Daoy (cell line): ENCODE measurements at places on chromosomes 2 and 18. TPM values are rescaled to one million over a fixed set of nuclear protein-coding genes. Genes with fewer than 3 reads are reported as not detected.

The TBR1 gene
- not detected in 2 replicates for total RNA-seq

The GPR45 gene
- not detected in 2 replicates for total RNA-seq

The POTEF gene
- 4.0 and 5.4 TPM in 2 replicates for total RNA-seq

The SP5 gene
- total RNA-seq, result 0.63 and 2.6 TPM in 2 replicates

DNA sequence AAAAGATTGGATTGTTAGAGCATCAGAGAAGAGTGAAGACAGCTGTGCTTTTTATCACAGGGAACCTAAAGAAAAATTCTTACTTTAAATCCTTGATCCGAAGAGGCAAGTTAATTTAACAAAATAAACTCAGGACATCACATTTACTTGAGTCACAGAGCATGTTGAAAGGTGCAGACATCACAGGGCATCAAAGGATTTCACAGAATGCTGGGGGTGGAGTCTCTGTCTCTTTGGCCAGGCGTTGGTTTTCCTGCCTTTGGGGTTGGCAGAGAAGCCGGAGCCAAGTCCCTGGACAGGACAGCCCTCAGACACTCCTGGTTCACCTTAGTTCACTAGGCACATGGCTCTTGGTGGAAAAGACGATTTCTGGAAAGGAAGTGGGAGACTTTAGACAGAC is 56.3 kb downstream of the SH3RF3 start:
- peak; percentile 53 for DNase-seq

DNA sequence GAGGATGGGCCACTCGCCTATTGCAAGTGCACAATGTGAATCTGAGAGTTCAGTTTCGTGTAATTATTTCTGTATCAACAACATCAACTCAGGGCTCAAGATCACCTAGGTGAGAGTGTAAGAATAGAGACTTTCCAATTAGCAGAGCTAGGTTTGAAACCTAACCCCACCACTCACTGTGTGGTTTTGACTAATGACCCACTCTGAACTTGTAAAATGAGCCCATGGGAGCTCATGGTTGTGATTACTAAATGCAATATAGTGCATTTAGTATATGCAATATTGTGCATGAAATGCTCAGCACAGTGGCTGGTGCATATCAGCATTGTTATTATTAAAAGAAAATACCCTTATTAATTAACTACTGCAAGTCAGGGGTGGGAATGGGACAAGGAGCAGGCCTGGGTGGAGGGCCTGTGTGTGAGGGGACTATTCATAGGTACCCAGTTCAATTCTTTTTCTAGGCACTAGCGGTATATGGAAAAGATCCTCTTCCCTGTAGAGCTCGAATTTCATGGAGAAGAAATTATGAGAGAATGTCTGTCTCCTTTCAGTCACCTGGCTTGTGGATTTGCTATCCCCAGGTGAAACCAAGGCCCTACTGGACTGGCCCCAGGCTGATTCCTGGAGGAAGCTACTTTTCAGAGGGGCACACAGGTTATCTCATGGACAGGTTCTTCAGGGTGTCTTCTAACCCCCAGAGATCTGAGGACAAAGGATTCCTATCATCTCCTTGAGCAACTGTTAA is 169.5 kb downstream of the GFPT1 start:
- DNase-seq, result no peak

- no peak for DNase-seq
These were observed 115.1 kb downstream of the CYP26B1 start for GRCh38 chr2:72032481-72033041.

DNA sequence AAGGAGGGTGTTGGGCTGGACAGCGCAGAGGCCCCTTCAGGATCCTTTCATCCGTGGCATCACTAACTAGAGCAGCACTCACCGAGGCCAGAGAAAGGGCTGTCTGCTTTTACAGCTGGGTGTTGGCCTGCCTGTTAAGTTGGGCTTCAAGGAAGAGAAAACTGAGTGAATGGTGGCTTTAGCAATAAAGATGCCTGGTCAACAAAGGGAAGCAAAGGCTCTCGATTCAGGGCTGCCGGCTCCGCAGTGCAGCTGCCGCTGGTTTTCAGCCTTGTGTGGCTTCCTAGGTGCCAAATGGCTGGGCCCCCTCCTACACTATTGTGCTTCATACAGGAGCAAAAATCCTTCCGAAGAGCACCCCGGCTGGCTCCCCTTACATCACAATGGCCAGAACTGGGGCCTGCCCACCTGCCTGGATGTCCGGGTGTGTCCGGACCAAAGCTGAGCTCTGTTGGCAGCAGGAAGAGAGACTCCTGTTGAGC is 61.0 kb upstream of the GPR45 start:
- no peak for DNase-seq

- DNase-seq, result no peak
These were observed 8.5 kb downstream of the CEP76 start for GRCh38 chr18:12694032-12694431.

- DNase-seq, result no peak
These were observed 158.2 kb downstream of the NEB start for GRCh38 chr2:151576080-151576479.

- no peak for DNase-seq
These were observed 55.5 kb downstream of the MAP4K4 start for GRCh38 chr2:101752716-101753616.

DNA sequence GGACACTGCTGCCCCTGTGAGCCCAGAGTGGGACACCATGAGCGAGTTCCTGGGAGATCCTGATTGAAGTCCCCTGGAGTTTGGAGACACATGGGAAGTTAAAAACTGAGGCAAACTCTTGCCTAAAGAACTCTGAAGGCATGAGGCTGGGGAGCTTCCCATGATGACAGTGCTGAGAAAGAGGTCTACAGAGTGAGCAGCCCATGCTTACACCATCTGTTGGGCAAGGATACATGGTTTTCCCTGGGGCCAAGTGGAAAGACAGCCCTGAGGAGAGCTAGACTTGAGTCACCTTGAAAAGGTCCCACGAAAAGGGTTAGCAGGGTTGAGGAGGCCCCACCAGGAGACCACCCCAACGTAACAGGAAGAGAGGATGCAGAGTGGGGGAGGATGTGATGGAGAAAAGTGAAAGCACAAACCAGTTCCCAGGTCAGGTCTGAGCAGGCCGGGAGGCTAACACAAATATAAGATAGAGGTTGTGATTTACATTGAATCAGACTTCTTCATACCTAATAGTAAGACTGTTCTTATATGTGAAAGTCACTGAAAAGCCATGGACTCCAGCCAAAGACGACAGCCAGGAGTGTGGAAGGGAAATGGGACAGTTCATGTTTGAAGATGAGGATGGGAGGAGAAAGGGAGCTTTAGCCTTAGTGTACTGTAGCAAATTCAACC is 13.5 kb upstream of the FEZ2 start:
- no peak for DNase-seq

DNA sequence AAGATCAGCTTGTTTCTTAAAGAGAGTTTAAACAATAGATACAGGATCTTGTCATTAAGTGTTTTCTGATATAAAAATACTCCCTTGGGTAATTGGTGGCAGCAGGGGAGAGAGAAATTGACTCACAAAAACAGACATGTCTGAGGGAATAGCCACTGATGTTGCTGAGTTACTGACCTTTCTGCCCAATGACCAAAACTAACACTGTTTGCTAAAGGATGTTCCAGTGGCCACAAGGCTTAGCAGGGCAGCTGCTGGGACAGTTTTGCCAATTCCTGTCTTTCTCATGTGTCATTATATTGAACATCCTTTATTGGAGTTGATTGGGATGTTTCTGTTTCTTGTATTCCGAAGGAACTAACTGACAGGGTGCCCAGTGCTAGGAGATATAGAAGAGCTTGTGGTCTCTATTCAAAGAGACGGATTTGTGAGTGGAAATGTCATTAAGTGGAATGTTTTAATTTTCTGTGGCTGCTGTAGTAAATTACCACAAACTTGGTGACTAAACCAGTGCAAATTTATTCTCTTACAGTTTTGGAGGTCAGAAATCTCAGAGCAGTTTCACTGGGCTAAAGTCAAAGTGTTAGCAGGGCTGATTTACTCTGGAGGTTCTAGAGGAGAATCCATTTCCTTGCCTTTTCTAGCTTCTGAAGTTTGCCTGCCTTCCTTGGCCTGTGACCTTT is 124.8 kb upstream of the RMDN2 start:
- DNase-seq, result no peak

DNA sequence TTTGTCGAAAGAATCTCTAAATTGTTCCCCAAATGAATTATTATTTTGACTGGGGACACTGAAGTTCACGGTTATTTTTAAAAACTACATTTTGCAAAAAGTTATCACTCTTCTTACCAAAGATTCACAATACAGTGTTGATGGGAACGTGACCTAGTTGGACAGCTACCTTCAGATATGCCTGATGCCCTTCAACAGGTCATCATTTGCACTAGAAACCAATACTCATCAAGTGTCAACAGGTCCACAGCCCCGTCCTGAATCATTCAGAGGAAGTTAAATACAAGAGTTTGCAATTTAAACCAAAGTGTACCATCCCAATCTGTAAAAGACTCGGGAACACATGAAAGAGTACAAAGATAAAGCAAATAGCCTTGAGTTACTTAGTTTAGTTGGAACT is 28.3 kb downstream of the BCL2 start:
- no peak for DNase-seq

DNA sequence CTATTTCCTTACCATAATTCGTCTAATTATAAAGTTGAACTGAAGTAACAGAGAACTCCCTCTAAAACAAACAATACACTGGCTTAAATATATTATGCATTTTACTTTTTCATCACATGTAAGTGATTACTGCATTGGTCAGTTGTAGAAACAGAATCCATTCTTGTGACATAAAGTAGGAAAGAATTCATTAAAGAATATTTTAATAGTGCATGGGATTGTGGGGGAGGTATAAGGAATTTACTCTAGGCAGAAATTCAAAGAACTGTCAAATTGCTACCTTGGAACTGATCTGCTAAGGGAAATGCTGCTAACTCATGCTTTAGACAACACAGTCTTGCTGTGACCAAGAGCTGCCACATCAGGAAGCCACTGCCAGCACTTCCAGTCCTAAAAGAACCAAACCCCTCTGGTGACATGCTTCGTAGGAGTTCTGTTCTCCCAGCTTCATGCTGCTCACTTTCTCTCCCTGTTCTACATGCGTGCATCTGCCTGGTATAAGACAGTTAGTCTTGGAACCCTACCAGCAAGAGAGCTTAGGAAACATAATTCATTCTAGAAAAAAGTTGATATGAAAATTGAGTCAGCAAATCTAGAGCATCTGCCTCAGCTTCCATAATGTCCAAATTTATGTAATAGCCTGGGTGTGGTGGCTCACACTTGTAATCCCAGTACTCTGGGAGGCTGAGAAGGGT is 1137.6 kb upstream of the NXPH2 start:
- DNase-seq, result no peak

- DNase-seq, result no peak
These were observed 12.7 kb upstream of the ARID5A start for GRCh38 chr2:96523659-96524481.

DNA sequence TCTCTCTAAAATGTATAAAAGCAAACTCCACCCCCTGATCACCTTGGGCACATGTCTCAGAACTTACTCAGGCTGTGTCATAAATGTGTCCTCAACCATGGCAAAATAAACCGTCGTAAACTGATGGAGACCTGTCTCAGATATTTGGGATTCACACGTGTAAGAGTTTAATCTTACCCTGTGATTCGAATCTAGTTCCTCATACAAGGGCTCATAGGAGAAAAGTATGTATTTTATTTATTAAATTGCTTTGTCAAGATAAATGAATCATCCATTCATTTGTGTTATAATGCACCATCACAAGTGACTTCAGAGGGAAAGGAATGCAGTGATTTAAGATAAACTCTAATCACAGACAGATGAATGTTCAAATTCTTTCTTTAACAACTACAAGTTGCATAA is 712.5 kb upstream of the LRATD1 start:
- no peak for DNase-seq

GRCh38 chr2:43169987-43170386 is 56.4 kb downstream of the ZFP36L2 start:
- peak; percentile 31 for DNase-seq

GRCh38 chr2:173191601-173192000 is 116.0 kb downstream of the MAP3K20 start:
- peak; percentile 46 for DNase-seq

DNA sequence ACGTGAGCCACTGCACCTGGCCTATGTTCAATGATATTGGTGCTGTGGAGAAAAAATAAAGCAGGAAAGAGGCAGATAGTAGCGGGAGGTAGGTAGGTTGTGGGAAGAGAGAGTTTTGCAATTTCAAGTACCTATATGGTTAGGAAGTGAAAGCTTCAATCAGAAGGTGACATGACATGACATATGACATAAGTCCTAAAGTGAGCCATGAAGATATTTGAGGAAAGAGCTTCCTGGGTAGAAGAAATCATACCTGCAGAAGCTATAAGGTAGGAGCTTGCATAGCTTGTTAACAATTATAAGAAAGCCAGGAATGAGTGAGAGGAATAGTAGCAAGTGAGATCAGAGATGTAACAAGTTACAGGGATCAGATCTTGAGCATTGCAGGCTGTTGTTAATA is 4.2 kb downstream of the KIAA1328 start:
- DNase-seq, result no peak

DNA sequence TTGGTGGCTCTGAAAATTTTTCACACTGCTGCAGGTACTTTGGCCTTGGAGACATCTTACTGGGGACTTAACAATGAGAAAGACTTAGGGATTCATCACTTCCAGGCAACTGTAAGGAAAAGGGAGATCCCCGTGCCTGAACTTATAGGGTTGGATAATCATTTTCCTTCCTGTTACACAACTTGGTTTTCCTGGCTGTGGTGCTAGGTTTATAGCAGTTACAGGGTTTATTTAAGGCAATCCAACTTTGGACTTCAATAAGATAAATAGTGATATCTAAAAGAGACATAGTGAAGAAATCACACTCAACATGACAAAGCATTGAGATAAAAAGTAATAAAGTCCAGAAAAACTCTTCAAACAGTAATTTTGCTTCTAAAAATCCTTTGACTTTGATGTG is 70.2 kb upstream of the RAPH1 start:
- DNase-seq, result no peak

DNA sequence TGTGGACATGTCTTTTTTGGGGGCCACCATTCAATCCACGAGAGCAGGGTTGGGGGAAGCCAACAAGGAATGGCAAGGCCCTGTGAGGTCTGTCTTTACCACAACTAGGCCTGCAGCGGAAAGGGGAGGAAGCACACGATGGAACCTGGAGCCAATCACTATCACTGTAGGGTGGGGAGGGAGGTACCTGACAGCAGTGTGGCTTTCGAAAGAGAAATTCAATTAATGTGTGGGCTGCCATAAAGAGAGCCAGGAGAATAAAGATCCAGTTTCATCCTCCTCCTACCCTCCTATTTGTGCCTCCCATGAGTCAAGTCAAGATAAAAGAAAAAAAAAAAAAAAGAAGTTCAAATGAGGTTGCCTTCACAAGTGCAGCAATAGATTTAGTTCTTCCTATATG is 18.9 kb upstream of the RBMS1 start:
- DNase-seq, result no peak

- no peak for DNase-seq
These were observed 47.8 kb upstream of the GPR75 start for GRCh38 chr2:53907582-53907981.
